ENCODE measurements at places on chromosomes 5 and 9. TPM values are rescaled to one million over a fixed set of nuclear protein-coding genes. Genes with fewer than 3 reads are reported as not detected.
A peak's percentile ranks its signal among the peaks of the same experiment; 100 is the strongest.

- no peaks in the 10 kb centered on the region for H3K36me3 ChIP-seq
- H3K4me1 ChIP-seq = no peaks in the 10 kb centered on the region
- DNase-seq = no peak
- no peak overlapping the region for H3K4me3 ChIP-seq
Measured at GRCh38 chr9:115507148-115507547, 389.2 kb upstream of the TNC start.

- H3K4me3 ChIP-seq = no peak overlapping the region
- no peak overlapping the region for H3K27ac ChIP-seq
- no peaks in the 10 kb centered on the region for H3K27me3 ChIP-seq
- no peaks in the 10 kb centered on the region for H3K4me1 ChIP-seq
- DNase-seq = no peak
- H3K36me3 ChIP-seq = peaks cover 12% of the 10 kb centered on the region
Measured at GRCh38 chr9:123657099-123657498, 272.8 kb downstream of the DENND1A start.

GRCh38 chr5:139816566-139816965 is 21.0 kb downstream of the PSD2 start:
- DNase-seq = no peak
- H3K4me3 ChIP-seq = no peak overlapping the region
- H3K27ac ChIP-seq = no peak overlapping the region
- H3K36me3 ChIP-seq = peaks cover 2% of the 10 kb centered on the region
- H3K27me3 ChIP-seq = peaks cover 3% of the 10 kb centered on the region

BRD9 gene
- 52.7 TPM for total RNA-seq

DNA sequence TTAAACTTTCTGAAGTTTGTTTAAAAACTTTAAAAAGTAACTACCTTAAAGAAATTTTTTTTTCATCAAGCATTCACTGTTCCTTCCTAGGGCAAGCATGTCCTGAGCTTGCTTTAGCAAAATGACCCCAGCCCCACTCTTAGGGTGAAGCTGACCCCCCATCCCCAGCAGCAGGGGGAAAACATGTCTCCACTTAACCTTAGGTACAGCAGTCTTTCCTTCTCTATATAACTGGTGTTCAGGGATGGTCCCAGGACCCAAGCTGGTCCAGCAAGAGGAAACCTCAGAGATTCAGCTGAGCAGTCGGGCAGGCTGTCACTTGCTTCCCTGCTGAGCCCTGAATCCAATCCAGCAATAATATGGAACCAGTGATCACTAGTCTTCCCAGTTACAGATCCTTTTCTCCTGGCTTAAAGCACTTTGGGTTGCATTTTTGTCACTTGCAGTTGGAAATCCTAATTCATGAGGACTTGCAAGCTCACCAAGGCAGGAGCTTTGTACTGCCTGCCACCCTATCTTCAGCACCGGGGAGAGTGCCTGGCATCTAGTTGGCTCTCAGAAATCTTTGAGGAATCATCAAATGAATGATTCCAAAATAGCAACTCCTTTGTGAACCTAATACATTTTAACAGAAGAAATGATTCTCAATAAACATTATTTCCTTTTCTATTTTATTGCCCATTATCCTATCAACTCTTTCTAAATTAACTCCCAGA is 91.2 kb downstream of the FSTL4 start:
- DNase-seq = no peak
- no peaks in the 10 kb centered on the region for H3K36me3 ChIP-seq
- no peak overlapping the region for H3K27ac ChIP-seq

DNA sequence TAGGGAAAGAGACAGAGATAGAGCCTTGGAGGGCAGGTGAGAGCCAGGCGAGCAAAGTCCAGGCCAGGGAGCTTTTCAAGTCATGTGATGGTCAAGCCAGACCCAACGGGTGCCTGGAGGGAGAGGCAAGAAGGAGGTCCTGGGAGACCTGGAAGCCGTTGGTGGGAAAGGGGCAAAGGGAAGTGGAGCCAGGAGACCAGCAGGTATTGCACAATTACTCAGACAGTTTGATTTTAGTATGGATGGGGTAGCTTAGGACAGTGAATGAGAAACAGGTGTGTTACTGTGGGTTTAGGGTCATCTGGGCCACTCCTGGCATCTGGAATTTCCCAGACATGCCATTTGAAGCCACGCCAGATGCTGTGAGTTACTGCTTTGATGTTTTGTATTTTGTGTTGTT is 5.1 kb downstream of the SECISBP2 start:
- no peaks in the 10 kb centered on the region for H3K27me3 ChIP-seq
- no peak overlapping the region for H3K27ac ChIP-seq
- H3K4me1 ChIP-seq = peaks cover 49% of the 10 kb centered on the region
- no peak overlapping the region for H3K4me3 ChIP-seq

EPB41L4B gene
- not detected for total RNA-seq

GRCh38 chr9:129626625-129627284 is 792 bp downstream of the NTMT1 start:
- DNase-seq = peak; percentile 46
- H3K36me3 ChIP-seq = peaks cover 10% of the 10 kb centered on the region
- peak overlapping the region; percentile 88 for H3K4me3 ChIP-seq
- peaks cover 60% of the 10 kb centered on the region for H3K4me1 ChIP-seq
- H3K27me3 ChIP-seq = no peaks in the 10 kb centered on the region
